ENCODE measurements at places on chromosomes 12 and 14.
A peak's percentile ranks its signal among the peaks of the same experiment; 100 is the strongest.

DNA sequence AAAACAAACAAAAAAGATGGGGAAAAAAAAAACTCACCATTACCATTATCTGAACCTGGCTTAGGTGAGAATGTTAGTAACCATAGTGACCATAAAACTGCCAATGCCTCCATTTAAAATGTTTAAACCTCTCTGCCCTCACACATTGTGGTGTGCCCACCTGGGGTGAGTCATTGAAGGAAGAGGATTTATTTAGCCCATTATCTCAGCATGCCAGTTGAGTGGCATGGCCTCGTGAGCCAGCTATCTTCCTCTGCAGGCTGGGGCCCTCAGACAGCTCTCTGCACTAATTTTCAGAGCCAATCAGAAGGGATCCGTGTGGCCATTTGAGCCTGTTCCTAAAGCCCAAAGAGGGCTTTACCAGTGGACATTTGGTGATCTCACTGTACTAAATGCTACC is 81.8 kb upstream of the CCDC198 start:
- no peak for DNase-seq

DNA sequence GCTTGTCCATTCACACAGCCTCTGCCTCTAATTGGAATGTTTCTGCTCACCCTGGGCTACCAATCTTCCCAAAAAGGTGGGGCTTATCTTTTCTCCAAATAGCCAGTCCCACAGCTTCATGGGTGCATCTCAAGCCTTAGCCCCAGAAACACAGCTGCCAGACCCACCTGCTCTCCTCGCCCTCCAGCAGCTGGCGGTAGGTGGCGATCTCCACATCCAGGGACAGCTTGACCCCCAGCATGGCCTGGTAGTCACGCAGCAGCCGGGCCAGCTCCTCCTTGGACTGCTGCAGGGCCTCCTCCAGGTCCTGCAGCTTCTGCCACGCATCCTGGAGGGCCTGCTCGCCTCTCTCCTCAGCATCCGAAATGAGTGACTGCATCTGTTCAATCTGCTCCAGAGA is 11.1 kb downstream of the KRT77 start:
- DNase-seq, result peak; percentile 49

DNA sequence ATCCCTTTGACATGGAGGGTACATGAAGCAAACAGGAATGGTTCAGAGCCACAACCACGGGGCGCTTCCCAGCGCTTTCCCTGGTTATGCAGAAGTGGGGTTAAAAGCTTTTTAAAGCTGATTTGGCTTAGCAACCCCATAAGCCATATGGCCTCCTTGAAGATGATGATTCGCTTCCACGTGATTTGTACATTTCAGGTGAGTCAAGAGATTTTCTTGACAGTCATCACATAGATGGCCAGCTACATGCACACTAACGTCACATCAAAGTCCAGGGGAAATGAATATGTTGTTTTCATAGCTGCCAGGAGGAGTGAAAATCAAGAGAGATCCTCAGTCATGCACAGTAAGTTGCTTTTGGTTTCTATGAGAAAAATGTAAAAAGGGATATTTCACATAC is 309.7 kb downstream of the TMEM132D start:
- DNase-seq, result no peak

GRCh38 chr12:74890237-74890599 is 319.4 kb downstream of the KCNC2 start:
- no peak for DNase-seq
